Colonic mucosa (tissue), 4 donors: ENCODE measurements at places on chromosomes 1 and 21. TPM values are rescaled to one million over a fixed set of nuclear protein-coding genes. Genes with fewer than 3 reads are reported as not detected.
A peak's percentile ranks its signal among the peaks of the same experiment; 100 is the strongest.

Gene FAM229A
- 5.6 TPM for total RNA-seq

Gene NGF
- 0.64 TPM for total RNA-seq

Gene ITLN1
- total RNA-seq = 164 TPM

Gene AMY1B
- not detected for total RNA-seq

- no peaks in the 10 kb centered on the region for H3K27me3 ChIP-seq
- H3K36me3 ChIP-seq = no peaks in the 10 kb centered on the region
- peaks cover 6% of the 10 kb centered on the region for H3K4me1 ChIP-seq
- DNase-seq = no peak
Measured at GRCh38 chr1:45968941-45969666, 163.3 kb downstream of the PIK3R3 start.

- no peaks in the 10 kb centered on the region for H3K4me1 ChIP-seq
- no peaks in the 10 kb centered on the region for H3K27me3 ChIP-seq
- no peak for DNase-seq
- H3K27ac ChIP-seq = no peak overlapping the region
- H3K4me3 ChIP-seq = no peak overlapping the region
Measured at GRCh38 chr1:88936760-88937342, 45.5 kb upstream of the GTF2B start.

GRCh38 chr1:155017041-155017945 lies 14.7 kb downstream of the ZBTB7B start:
- DNase-seq = peak; percentile 96
- H3K4me1 ChIP-seq = peaks cover 31% of the 10 kb centered on the region
- H3K36me3 ChIP-seq = peaks cover 13% of the 10 kb centered on the region
- H3K27me3 ChIP-seq = no peaks in the 10 kb centered on the region

DNA sequence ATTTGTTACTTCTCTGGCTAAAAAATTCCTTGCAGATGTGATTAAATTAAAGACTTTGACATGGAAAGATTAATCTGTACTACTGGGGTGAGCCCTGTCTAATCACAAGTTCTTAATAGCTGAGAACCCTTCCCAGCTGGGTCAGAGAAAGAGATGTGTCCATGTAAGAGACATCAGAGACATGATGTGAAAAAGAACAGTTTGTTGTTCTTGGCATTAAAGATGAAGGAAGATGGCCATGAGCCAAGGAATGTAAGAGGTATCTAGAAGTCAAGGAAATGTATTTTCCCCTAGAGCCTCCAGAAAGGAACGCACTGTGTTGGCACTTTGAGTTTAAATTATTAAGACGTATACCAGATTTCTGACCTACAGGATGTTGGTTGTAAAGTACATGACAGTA lies 1271.5 kb upstream of the PRMT6 start:
- H3K4me1 ChIP-seq = no peaks in the 10 kb centered on the region
- no peak overlapping the region for H3K4me3 ChIP-seq
- DNase-seq = no peak
- no peak overlapping the region for H3K27ac ChIP-seq
- H3K36me3 ChIP-seq = no peaks in the 10 kb centered on the region
